IPS DF 19.7 (cell line): ENCODE measurements at places on chromosomes 11 and 22.

- no peak for DNase-seq
Observed at GRCh38 chr11:68179847-68180246, 33.2 kb downstream of the KMT5B start.

DNA sequence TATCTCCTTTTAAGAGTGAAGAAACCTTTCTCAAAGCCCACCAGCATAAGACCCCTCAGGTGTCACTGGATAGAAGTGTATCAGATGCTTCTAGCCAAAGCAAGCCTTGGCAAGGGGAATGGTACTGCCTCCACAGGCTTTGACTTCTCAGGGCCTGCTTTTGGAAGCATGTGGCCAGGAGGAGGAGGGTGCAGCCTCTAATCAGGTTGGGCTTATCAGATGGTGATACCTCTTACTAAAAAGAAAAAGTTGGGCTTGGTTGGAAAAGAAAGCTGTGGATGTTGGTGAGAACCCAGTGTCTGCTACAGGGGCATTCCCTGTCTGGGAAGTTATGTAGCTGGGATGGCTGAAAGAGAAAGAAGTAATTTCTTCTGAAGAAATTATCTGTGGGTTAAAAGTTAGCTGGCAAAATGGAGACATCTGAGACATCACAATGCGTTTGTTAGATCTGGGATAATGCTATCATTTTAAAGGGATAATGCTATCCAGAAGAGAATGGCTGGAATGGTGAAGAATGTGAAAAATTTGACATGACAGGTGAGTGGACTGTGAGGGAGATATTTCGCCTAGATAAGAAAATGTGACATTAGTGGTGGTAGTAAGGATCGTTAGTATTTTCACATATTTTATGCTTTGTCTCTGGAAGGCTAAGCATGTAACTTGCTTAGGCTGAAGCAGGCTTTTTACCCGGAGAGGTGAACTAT lies 7.2 kb downstream of the APLP2 start:
- DNase-seq = no peak

GRCh38 chr11:65112546-65113360 lies 1.1 kb downstream of the TM7SF2 start:
- no peak for DNase-seq

- no peak for DNase-seq
Observed at GRCh38 chr22:42834177-42834949, 22.7 kb downstream of the ARFGAP3 start.

DNA sequence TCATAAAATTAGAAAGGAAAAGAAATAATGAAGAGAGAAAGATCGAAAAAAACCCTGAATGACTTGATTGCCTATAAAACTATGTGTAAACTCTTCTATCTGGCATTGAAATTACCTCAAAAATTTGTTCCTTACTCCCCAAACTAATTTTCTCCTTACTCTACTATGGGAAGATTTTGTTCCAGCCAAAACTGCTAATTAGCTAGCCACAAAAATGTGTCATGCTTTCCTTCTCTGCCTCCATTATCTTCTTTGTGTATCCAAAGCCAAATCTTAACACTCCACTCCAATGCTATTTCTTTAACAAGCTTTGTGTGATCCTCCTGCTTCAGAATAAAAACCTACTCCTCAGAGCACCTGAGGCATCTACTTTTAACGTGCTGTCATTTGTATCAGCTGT lies 831.2 kb downstream of the METTL15 start:
- DNase-seq = no peak

GRCh38 chr11:10158461-10158860 lies 135.6 kb downstream of the SBF2 start:
- DNase-seq = no peak
